ENCODE measurements at places on chromosomes 13 and 19. TPM values are rescaled to one million over a fixed set of nuclear protein-coding genes. Genes with fewer than 3 reads are reported as not detected.

The PTGER1 gene
- not detected for total RNA-seq

- no peak for DNase-seq
Measured at GRCh38 chr19:53010494-53010893, 3.2 kb upstream of the ERVV-1 start.

The RGL3 gene
- total RNA-seq = 10.5 TPM

GRCh38 chr13:64428196-64428595, 2801.9 kb downstream of the PCDH9 start:
- no peak for DNase-seq

The ALOX5AP gene
- 13.6 TPM for total RNA-seq

The PRSS57 gene
- total RNA-seq = not detected

The ZNF724 gene
- 1.3 TPM for total RNA-seq

DNA sequence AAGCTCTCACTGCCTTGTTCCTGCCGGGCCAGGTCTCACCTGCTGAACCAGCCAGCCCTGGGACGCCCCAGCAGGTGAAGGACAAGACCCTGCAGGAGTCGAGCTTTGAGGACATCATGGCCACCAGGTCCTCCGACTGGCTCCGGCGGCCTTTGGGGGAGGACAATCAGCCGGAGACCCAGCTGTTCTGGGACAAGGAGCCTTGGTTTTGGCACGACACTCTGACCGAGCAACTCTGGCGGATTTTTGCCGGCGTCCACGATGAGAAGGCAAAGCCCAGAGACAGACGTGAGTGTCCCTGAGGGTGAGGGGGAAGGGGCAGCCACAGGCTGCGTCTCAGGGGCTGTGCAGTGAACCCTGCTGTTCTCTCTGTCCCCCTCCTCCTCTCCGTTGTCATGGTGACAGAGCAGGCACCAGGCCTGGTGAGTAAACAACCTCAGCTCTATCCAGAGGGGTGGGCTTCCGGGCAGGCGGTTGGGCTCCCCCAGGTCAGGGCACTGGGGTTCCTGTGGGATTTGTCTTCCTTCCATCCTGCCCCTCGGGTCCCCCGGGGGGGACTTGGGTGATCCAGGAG, 9.7 kb downstream of the TLE6 start:
- DNase-seq = no peak
